ENCODE measurements at places on chromosomes 1 and 21. TPM values are rescaled to one million over a fixed set of nuclear protein-coding genes. Genes with fewer than 3 reads are reported as not detected.

LAX1 gene
- not detected for total RNA-seq

SLC22A15 gene
- total RNA-seq = 0.32 TPM

UQCRHL gene
- 3.1 TPM for total RNA-seq

ACTL8 gene
- total RNA-seq = 0.08 TPM

COL9A2 gene
- 3.4 TPM for total RNA-seq

ALPL gene
- 1.7 TPM for total RNA-seq

SPATA21 gene
- total RNA-seq = not detected

CFAP126 gene
- total RNA-seq = not detected

C1orf167 gene
- total RNA-seq = not detected

RGS1 gene
- not detected for total RNA-seq

VPS45 gene
- 16.9 TPM for total RNA-seq

CR1L gene
- total RNA-seq = not detected

MAST2 gene
- 11.7 TPM for total RNA-seq

HSD3B2 gene
- not detected for total RNA-seq

TMEM82 gene
- total RNA-seq = not detected

PADI2 gene
- total RNA-seq = 2.3 TPM

ALX3 gene
- total RNA-seq = not detected

FAM177B gene
- not detected for total RNA-seq

CHI3L1 gene
- total RNA-seq = not detected

SPRR1B gene
- not detected for total RNA-seq
